ENCODE measurements at places on chromosomes 6 and 20.
A peak's percentile ranks its signal among the peaks of the same experiment; 100 is the strongest.

DNA sequence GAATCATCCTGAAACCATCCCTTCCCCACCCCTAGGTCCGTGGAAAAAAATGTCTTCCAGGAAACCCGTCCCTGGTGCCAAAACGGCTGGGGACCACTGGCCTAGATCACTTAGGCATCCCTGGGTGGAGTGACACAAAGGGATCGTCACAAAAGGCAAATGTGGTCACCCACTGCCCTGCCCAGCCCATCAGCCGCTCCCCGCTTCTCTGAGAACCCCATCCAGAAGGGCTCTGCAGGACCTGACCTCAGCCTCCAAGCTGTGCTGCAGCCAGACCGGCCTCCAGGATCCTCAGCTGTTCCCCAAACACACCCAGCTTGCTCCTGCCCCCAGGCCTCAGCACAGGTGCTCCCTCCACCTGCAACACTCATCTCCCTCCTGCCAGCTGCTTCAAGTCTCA, 61.6 kb downstream of the PREX1 start:
- DNase-seq, result no peak

GRCh38 chr20:1075616-1076015, 42.8 kb upstream of the PSMF1 start:
- no peak for DNase-seq

DNA sequence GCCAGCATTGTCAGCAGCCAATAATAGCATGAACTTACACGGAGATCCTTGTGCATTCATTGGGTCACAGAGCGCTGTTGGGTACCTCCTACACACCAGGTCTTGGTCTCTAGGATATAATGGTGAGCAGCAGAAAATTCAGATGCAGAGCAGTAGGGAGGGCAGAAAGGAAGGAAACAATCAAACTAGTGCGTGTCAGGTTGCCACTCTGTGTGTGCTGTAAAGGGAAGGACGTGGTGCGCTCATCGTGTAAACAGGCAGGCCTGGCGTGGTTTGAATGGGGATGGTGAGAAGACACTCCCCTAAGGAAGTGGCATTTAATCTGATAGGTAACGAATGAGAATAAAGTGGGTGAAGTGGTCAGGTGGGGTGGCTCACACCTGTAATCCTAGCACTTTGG, 336.4 kb downstream of the CDH26 start:
- no peak for DNase-seq

DNA sequence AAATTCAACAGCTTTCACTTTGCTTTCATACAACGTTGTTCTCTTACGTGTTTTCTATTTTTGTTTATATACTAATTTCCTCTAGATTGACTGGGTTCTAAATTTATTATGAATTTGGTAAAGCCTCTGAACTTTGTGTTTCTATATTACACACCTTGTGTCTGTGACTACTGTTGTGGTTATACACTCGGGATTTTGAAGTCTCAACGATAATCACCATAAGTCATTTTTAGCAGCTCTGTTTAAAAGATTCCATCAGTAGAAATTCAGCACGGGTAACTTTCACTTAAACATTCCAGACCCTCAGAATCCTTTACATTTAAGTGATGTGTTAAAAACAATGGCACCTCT, 31.8 kb upstream of the HBS1L start:
- no peak for DNase-seq

- no peak for DNase-seq
Measured at GRCh38 chr6:4864519-4864918, 88.3 kb downstream of the CDYL start.

GRCh38 chr6:18823782-18824386, 436.7 kb downstream of the RNF144B start:
- peak; percentile 11 for DNase-seq

- peak; percentile 73 for DNase-seq
Measured at GRCh38 chr6:27866357-27867050, 45.7 kb downstream of the OR2B2 start.

DNA sequence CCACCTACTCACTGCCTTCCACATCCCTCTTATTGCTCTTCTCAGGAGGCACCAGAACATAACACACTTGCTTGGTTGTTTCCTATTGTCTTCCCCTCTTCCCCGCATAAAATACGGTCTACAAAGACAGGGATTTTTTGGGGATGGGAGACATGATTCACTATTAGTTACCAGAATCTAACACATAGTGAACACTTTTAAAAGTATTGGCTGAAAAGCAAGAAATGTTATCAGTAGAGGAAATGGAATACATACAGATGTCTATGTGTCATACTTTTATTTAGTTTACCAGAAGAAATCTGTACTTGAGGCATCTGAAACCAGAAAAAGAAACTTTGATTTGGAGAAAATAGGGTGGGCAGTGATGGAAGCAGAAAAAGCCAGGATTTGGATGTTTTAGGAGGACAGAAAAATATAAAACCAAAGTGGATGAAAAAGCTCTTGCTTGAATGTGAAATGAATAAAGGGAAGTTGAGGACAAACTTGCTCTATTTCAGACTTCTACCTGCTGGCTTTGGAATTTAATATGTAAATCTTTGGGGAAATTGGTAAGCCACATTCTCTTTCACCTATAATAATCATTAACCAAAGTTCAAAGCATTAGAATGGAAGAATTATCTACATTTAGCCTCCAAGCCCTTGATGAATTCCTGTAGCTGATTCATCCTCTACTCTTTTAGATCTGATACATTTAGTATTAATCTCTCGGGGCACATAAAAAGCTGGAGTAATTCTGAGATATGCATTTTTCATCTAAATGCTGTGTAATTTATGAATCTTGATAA, 82.6 kb downstream of the DOK5 start:
- no peak for DNase-seq

GRCh38 chr6:79034865-79035264, 43.2 kb downstream of the PHIP start:
- no peak for DNase-seq

DNA sequence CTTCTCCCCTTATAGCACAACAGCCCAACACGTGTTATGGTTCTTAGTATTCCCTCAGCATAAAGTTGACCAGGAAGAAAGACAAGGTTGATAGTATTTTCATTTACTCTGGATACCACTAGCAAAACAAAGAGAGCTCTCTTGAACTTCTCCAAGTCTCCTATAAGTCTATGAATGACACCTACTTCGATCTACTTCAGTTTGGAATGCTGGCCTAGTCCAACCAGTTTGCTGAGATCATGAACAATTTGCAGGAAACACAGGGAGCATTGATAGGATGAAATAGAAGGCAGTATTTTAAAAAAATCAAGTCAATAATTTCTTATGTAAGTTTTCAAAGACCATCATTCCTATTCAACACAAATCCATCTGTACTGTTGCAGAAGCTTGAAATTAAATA, 93.6 kb downstream of the GJA10 start:
- DNase-seq, result no peak

DNA sequence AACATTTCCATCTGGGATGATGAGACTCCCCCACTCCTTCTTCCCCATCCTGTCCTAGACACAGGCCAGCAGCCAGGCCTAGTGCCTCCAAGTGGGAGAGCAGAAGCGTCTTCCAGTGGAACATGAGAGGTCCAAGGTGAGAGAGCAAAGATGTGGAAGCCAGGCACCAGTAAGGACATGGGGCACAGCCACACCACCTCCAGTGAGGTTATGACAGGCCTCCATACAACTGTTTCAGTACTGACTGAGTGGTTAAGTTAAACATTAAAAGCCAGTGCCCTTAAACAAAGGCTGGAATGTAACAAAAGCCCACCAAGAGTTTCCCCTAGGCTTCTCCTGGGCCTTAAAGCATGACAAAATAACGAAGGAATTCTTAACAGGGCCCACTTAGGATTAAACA, 5.3 kb downstream of the ZBTB24 start:
- DNase-seq, result no peak

GRCh38 chr6:35687658-35688604, 784 bp downstream of the FKBP5 start:
- DNase-seq, result peak; percentile 65

GRCh38 chr20:31476643-31477215, 1.6 kb downstream of the REM1 start:
- DNase-seq, result no peak

DNA sequence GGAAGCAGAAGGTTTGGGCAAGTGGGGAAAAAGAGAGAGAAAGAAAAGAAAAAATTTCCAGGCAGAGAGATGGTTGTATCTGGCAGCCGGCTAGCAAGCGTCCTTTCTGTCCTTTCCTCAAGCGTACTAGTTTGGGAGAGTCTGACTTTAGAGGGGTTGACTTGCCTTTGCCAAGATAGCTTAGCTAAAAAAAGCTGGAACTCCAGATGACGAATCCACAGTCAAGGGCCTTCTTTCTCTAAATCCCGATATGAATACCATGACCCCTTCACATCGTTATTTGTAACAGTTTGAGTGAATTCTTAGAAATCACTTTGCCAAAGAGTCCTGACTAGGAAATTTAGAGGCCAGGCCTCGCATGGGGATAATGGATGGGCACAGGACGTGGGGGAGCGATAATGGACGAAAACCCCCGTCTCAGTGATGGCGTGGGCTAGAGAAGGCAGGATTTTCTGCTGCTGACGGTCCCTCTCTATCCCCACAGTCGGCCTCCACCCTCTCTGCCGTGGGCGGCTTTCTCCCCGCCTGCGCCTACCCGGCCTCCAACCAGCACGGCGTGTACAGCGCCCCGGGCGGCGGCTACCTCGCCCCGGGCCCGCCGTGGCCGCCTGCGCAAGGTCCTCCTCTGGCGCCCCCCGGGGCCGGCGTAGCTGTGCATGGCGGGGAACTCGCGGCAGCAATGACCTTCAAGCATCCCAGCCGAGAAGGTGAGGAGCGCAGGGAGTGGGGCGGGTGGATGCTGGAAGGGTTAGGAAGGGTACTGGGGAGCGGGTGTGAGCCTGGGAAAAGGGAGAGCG, 3.5 kb downstream of the PAX1 start:
- no peak for DNase-seq

DNA sequence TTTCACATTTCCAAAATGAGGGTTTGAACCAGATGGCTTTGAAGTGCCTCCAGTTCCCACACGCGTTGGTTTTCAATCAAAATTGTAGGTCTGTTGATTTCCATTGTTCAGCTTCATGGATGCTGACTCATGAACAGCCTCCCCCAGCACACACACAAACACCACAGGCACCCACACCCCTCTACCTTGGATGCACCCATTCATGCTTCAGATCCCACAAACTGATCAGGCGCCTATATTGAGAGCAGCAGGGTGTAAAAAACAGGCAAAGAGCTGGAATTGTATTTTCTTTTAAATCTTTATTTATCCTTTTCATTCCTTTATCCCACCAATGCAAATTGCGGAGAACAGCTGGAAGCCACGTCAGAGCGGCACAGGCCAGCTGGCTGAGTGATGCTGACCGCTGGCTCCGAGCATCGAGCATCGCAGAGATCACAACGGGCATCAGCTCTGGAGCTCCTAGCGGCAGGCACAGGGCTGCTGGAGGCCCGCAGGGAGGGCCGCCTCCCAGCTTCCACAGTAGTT, 29.3 kb upstream of the TBC1D7 start:
- no peak for DNase-seq
